GM12892 (cell line): ENCODE measurements at places on chromosomes 13 and 19.

- DNase-seq: peak; percentile 65
Observed at GRCh38 chr13:113724780-113725315, 34.2 kb upstream of the TMEM255B start.

DNA sequence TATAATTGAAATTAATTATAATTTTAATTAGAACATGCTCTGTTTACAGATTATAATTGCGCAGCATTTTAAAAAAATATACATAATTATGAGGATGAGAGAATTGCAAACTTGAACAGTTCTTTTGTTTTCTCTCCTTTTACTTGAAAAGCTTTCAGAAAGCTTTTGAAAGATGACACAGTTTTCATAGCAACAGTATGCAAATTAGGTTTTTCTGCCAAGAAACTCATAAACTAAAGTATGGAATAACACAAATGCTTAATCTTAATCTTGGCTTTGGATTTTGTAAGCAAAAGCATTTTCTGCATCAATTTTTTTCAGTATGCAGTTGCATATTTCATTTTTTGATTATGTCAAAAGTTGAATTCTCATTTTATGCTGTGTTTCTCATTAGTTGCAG, 32.8 kb upstream of the AKAP11 start:
- no peak for DNase-seq

GRCh38 chr13:42379241-42379640, 107.3 kb downstream of the AKAP11 start:
- no peak for DNase-seq

DNA sequence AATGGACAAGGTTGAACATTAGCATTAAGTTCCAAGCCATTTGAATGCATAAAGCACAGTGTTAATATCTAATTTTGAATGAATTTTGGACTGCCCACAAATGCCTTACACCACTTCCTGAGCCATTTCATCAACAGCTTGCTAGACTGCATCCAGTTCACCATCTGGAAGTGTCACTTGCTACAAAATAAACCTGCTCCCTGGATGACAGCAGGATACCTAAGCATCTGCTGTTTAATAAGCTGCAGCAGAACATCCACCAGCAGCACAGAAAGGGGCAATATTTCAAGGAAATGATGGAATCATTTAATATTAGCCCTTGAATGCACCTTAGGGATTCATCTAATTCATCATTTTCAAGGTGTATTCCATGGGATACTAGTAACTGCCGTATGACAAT, 76.6 kb upstream of the PCDH9 start:
- DNase-seq: no peak

GRCh38 chr19:5293612-5294378, 46.8 kb downstream of the PTPRS start:
- DNase-seq: no peak

- no peak for DNase-seq
Observed at GRCh38 chr13:113350065-113350937, 13.6 kb downstream of the GRTP1 start.

DNA sequence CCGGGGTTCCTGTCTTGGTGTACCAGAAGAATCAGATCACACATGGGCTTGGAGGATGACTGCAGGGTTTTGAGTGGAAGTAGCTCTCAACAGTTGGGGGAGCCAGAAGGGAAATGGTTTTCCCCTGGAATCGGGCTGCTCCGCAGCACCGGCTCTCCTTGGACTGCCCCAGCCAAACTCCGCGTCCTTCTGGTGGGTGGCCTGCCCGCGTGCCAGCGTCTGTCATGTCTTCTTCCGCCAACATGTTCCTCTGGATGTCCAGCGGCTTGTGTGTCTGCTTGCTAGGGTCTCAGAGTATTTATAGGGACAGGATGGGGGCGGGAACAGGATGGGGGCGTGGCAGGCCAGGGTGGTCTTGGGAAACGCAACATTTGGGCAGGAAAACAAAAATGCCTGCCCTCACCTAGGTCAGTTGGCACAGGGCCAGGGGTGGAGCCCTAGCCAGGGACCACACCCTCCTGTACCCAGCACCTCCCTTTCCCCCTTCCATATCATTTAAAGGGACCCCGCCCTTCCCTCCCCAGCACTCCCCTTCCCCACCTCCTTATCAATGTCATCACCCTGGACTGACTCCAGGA, 1.3 kb upstream of the ZNF30 start:
- no peak for DNase-seq

DNA sequence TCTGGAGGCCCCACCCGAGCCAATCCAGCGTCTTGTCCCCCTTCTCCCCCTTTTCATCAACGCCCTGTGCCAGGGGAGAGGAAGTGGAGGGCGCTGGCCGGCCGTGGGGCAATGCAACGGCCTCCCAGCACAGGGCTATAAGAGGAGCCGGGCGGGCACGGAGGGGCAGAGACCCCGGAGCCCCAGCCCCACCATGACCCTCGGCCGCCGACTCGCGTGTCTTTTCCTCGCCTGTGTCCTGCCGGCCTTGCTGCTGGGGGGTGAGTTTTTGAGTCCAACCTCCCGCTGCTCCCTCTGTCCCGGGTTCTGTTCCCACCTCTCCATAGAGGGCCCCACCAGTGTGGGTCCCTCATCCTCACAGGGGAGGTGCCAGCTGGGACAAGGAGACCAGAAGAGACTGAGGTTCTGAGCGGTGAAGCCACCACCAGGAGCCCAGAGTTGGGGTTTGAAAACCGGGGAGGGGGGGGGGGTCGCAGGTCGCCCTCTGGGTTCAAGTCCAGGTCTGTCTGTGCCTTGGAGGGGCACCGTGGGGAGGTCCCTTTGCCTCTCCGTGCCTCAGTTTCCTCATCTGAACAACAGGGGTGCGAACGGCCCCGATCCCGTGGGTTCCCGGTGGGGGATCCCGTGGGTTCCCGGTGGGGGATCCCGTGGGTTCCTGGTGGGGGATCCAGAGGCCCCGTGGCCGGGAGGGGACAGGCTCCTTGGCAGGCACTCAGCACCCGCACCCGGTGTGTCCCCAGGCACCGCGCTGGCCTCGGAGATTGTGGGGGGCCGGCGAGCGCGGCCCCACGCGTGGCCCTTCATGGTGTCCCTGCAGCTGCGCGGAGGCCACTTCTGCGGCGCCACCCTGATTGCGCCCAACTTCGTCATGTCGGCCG, at the start of gene ELANE:
Gene ELANE (plus strand): TSS at position 168 of the 878 bp plus-strand sequence. CDS start 26 bp downstream, at position 194.
- DNase-seq: no peak

DNA sequence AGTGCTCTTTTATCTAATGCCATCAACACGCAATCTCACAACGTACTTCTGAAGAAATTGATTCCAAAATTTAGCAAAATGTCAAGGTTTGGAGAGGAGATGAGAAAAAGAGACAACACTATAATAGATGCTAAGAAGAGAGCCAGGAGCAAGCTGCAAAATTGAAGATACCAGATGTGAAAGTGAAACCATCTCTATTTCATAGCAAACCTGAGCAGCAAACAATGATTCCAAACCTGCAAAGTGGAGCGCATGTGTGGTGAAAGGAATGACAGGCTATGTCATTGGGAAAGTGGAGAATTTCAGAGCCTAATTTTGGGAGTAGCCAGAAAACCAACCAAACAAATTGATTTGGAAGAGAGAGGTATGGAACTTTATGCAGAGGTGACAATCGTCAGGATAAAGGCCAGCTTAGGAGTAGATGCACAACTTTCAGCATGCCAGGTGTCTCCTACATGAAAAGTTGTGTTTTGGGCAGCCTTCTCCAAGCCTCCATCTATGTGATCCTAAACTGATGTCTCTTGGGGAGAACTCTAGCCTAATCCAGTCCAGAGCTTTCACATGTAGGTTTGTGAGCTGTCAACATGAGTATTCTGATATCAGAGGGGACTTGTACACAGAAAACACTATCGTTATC, 158.4 kb upstream of the FNDC3A start:
- no peak for DNase-seq

DNA sequence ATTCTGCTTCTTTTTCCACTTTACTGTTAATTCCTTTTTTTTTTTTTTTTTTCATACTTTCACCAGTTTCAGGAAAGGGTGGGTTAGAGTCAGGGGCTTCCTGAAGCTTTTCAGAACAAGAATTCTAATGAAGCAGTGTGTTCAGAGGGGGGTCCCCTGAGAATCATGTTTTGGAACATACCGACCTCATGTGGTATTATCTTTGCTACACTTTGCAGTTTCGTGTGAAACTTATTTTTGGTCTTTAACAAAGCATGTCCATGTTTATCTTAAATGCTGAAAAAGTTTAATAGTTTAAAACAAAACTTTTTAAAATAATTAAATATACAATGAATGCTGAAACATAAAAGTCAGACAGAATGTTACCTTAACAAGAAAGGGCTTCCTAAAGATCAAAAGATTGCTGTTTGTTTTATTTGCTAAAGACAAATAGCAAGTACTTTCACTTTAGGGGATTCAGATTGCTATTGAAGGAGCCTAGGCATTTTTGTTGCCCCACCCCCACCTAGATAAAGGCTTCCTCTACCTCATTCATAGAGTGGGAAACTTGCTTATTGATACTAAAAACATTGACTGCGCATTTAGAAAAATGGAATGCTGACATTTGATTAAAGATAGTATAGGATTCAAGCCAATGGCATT, 21.1 kb upstream of the POMP start:
- no peak for DNase-seq

DNA sequence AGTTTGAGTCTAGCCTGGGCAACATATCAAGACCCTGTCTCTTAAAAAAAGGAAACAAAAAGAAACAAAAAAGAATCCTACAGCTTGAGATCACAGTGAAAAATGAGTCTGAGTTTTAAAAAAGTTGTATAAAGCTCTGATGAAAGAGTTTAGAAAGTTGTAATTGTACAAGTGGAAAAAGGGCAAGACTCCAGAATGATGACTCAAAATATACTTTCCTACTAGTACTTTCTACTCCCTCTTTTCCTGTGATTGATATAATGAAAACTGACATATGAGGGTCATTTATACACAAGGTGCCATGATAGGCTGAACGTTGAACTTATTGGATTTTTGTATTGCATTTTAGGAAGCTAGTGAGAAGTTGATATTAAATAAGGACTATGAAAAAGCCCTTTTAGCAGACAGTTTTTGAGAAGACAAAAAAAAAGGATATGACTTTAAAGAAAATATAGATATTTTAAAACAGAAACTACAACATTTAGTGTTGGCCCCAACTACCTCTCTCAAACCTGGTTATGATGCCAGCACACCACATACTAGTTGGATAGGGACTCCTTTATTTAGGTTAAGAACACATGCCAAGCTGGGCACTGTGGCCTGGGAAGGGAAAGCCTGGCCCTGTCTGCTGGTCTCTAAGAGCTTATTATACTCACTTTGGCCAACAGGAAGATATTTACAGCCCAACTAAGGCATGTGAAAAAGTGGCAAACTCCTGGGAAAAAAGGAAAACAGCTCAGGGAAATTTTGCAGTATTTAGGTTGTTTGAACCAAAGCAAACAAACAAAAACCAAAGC, 116.6 kb downstream of the KL start:
- DNase-seq: no peak

- no peak for DNase-seq
Observed at GRCh38 chr13:63305641-63306133, 1890.0 kb upstream of the PCDH20 start.

DNA sequence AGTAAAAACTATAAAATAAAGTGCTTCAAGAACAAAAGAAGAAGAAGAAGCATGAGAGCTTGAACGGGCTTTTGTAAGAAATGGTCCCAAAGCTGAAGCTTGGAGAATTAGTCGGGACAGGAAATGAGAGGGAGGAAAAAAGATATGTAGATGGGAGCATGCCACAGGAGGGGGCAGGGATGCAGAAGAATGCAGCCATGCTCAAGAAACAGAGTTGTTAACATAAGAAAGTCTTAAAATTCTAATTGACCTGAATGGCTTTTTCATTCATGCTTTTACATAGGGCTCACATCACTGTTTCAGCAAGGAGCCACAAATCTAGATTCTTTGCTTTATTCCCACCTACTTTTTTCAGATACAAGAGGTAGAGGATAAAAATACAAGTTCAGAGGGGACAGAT, 27.7 kb upstream of the NBEA start:
- DNase-seq: no peak

DNA sequence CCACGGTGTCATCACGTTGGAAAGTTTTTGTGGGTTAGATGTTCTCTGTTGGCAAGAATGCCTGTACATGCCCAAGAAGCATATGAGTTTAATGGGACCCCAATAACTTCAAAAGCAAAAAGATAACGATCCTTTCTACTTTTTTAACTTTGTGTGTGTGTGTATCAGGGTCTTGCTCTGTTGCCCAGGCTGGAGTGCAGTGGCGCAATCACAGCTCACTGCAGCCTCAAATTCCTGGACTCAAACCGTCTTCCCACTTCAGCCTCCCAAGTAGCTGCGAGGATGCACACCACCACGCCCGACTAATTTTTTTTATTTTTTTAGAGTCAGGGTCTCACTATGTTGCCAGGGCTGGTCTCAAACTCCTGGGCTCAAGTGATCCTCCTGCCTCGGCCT, 34.3 kb upstream of the TPM4 start:
- no peak for DNase-seq

- DNase-seq: no peak
Observed at GRCh38 chr13:53238261-53238660, 209.6 kb downstream of the OLFM4 start.

GRCh38 chr13:31587698-31588266, 151.5 kb upstream of the RXFP2 start:
- no peak for DNase-seq

GRCh38 chr19:14375582-14376291, 5.5 kb upstream of the ADGRE5 start:
- DNase-seq: no peak

GRCh38 chr19:54230031-54230430, 7.2 kb upstream of the LILRB3 start:
- no peak for DNase-seq

GRCh38 chr13:100363874-100364273, 224.7 kb downstream of the GGACT start:
- no peak for DNase-seq

- DNase-seq: no peak
Observed at GRCh38 chr13:19567820-19568534, 6.6 kb upstream of the TPTE2 start.

GRCh38 chr19:18425515-18426415, 6.6 kb downstream of the SSBP4 start:
- no peak for DNase-seq

DNA sequence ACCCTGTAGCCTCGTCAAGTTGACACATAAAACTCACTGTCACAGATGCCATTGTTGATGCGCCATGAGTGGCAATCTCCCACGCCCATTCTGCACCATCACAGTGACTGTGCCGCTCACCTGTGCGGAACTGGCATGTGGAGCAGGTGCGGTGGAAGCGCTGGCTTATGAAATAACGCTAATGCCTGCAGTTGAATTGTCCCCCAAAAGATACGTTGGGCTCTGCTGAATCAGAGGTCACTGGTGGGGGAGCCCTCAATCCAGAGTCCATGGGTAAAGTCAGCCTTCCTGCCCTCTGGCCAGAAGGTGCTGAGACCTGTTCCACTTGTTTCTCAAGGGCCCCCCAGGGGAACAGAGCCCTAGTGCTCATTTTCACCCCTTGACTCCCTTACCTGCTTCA, 2.9 kb upstream of the ARHGEF7 start:
- DNase-seq: no peak
